ENCODE measurements at places on chromosomes 6 and 20.

- no peak for DNase-seq
These were observed 227.9 kb downstream of the PREX1 start for GRCh38 chr20:48599748-48600469.

- DNase-seq, result no peak
These were observed 7.1 kb upstream of the SPO11 start for GRCh38 chr20:57322476-57322875.

- peak; percentile 65 for DNase-seq
These were observed 65.0 kb upstream of the IFNGR1 start for GRCh38 chr6:137283940-137284810.

DNA sequence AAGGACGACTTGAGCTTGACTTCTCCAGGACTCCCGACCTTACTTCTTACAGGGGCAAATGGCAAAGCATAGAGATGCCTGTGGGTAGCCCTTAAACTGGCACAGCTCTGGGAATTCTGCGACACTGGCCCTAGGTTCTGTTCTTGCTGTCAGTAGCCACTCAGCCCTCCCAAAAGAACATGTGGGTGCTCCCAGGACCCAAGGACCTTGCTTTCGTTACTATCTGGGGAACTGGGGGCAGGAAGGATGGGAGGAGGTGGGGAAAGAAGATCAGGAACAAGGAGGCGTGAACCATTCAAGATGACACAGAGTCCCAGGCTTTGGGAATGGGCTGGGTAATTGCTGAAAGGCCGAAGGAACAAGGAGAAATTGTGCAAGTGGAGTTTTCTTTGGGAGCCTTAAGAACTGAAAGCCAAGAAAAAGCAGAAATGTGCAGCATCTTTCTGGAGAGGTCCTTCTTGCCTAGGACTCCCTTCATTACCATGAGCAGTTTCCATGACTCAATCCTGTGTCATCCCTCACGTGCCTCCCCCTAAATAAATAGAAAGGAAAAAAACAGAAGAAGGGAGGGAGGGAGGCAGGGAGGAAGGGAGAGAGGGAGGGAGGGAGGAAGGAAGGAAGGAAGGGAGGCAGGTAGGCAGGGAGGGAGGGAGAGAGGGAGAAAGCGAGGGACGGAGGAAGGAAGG lies 284.6 kb upstream of the FOXQ1 start:
- peak; percentile 89 for DNase-seq

- DNase-seq, result peak; percentile 50
These were observed 30.6 kb downstream of the COL11A2 start for GRCh38 chr6:33161354-33162331.

DNA sequence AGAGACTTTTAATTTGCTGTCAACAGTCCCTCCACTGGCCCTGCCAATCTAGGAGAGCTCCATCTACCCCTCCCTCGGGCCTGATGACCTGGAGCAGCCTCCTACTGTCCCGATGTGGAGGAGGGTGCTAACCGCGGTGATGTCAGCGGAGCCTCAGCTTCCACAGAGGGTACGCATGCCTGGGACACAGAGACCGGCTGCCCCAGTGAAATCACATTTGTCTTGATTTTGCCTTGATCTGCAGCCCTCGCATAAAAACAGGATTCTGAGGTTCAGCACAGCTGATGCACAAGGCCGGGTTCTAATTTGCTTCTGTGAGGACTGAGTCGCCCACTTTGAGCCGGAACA lies 77.6 kb downstream of the STK35 start:
- no peak for DNase-seq
